NB4 (cell line): ENCODE measurements at places on chromosomes 7 and 10.

- DNase-seq, result no peak
Measured at GRCh38 chr7:11480143-11480542, 351.9 kb downstream of the THSD7A start.

- no peak for DNase-seq
Measured at GRCh38 chr10:33111488-33112051, 153.5 kb upstream of the ITGB1 start.

DNA sequence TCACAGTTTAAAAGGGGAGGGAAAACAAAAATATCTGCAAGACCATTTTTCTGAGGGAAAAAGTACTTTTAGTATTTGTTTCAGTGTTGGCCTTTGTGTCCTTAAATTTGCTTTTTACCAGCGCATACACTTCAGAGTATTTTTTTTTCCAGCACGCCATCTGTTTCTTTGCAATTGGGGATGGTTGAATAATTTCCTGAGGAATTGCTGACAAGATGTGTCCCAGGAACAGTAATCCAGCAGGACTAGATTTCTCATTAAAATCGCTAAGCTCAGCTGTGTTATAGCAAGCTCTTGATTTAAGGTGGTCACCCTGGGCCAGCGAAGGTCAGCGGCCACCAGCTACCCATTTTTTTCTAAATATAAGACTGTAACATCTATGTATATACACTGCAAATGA, 156.9 kb upstream of the RHOBTB1 start:
- no peak for DNase-seq

DNA sequence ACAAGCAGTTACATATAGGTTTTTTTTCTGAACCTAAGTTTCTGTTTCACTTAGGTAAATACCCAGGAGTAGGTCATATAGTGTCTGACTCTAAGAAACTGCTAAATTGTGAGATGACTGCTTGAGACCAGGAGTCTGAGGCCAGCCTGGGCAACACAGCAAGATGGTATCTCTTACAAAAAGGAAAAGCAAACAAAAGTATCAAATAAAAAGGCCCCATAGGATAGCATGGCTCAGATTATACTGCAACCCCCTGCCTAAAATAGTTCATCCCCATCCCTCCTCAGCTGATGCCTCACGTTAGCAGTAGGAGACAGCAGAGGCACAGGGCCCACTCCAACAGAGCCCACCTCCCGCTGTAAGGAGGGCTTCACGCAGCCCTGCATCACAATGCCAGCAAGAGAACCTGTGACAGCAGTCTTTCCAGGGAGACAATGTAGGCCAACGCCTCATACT, 90.3 kb downstream of the SRPK2 start:
- DNase-seq, result no peak

DNA sequence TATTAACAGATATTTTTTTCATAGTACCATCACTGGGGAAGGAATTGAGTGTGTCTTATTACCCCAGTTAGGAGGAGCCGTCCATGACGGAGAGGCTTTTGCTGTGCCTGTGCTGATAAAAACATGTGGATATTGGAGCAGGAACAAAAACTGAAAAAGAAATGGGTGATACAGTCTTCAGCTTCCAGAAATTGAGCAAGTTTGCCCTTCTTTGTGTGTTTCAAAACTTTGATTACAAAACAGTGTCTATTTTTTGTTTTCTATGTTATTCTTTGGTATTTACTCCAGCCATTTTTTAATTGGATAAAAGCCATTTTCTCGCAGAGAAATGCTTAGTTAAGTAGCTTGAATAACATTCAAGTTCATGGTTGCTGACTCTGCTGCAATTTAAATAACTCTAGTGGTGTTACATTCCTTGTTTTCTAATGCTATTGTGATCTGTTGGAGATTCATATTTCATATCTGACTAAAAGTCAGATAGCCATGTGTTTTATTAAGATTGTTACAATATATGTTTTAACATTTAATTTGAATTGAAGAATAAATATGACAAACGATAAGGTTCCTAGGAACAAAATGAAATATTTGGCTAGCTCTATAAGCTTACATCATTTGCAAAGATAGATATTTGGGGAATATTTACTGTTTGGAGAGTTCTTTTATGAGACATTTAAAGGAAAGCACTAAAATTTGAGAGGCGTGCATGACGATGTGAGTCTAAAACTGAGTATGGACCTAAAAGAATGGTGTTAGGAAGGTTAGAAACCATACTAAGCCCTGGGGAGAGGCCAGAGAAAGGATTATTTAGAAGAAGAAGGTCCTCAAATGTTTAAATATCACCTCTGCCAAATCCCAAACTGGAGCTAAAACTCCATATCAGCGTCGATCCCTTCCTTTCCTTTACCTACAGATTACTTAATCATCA, 747.3 kb upstream of the CELF2 start:
- no peak for DNase-seq

DNA sequence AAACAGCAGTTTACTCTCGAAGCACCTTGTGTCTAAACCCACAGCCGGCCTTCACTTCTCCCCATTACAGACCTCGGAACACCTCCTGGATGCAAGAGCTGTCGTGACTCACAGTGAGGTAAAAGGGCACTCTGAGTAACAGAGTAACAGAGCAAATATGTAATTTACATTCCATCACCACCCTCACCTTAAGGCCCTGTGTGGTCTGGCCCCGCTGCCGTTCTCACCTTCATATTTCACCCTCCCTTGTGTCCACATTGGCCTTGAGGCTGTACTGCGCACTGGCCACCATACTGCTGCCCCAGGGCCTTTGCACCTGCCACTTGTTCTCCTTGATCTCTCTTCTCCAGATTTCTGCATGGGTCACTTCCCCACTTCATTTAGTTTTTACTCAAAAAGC, 12.6 kb downstream of the FFAR4 start:
- no peak for DNase-seq

- DNase-seq, result no peak
Measured at GRCh38 chr7:123601530-123601929, at the start of gene ASB15. Gene ASB15, plus strand, starts transcription at chr7:123601821. Its CDS starts 12,682 bp downstream, at chr7:123614503.

DNA sequence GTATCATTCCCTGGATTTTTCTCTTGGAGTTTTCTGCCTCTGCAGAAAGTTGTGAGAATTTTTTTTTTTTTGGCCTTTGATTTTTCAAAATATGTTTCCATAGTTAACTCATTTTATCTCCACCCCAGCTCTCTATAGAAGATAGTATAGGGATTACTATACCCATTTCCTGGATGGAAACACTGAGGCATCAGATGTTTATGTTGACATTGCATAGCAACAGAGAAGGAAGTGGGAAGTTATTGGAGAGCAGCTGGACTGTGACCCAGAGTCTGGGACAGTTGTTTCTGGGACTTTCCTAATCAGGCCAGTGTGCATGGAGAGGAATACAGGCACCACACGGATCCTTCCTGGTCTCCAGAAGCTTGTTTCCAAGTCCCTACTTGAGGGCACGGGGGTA, 158.0 kb downstream of the CDH23 start:
- no peak for DNase-seq

DNA sequence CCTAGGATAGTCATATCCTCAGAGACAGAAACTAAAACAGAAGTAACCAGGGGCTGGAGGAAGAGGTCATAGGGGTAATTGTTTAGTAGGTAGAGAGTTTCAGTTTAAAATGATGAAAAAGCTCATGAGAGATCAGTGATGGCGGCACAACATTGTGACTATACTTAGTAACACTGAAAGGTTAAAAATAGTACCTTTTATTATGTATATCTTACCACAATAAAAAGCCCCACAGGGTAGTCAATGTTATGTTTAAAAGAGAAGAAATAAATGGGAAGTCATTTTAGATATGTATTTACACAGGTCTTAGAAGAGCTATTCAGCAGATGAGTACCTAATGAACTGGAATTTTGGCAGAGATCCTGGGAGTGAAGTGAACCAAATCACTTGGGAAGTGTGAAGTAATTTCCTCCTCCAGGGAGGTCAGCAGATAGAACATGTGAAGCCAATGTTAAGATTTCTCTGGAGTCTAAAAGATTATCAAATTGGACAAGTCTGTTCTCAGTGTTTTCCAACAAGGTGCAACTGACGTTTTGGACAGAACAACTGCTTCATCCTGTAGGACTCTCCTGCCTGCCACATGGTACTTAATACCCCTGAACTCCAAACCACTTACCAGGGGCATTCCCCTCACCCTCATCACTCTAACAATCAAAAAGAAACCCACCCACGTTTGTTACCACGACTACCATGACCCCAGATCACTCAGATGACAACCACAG, 6.4 kb downstream of the CDCA7L start:
- DNase-seq, result no peak

DNA sequence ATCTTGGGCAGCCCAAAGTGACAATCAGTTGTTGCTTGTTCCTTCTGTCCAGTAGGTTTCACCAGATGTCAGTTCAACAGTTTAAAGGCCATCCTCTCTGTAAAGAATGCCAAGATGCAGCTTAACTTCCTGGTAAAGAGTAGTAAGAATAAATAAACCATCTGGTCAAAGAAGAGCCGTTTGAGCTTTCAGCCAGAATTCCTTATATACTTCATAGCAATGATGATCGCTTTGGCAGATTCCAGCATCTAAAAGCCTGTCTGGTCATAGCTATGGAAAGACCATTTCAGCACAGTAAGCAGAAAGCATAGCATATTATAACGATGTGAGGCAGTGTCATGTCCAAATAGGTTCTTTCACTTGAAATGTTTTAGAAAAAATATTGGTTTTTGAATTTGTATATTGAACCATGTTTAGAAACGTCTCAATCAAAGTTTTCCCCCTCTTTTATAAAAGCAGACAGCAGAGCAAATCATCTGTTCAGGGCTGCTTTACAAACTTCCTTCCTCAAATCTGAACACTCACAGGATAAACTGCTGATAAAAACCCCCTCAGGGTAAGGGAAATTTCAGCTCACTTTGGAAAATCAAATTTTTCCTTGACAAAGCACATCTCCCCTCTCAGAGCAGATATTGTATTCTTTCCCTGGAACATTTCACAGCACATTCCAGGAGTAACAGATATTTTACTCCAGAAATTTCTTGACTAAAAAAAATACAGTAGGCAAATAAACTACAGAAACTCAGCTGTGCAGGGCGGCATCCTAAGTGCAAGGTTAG, 184.1 kb downstream of the NOC3L start:
- no peak for DNase-seq
